Left kidney (tissue), 8 donors: ENCODE measurements at places on chromosomes 11 and 22.

- no peak for DNase-seq
Observed at GRCh38 chr11:119511614-119512306, 88.8 kb upstream of the THY1 start.

DNA sequence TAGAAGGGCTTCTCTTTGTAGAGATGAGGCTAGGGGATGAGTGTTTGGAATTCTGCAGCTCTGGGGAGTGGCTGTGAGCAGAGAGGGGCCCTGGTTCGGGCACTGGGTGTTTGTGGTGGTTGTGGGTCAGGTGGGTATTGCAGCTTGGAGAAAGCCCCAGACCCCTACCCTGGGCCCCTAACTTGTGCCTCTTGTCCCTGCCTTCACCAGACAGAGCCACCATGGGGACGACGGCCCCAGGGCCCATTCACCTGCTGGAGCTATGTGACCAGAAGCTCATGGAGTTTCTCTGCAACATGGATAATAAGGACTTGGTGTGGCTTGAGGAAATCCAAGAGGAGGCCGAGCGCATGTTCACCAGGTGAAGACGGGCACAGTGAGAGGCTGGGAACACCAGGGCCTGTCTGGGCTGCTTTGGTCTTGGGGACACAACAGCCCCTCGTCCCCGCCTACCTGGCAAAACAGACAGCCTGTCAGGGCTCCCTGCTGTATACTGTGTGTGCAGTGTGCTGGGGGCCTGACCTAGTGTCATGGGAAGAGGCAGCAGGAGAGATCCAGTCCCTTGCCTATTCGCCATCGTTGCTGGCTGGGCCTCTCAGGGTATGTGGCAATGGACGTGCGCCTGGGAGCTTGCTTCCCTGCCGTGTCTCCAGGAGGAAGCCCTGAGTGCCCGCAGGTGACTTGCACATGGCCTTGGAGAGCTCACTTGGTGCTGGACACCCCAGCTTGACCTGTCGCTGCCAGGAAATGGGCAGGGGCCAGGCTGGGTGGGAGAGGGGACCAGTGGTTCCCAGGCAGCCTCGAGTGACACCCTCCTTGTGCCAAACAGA, 4.3 kb downstream of the INCENP start:
- DNase-seq: no peak

DNA sequence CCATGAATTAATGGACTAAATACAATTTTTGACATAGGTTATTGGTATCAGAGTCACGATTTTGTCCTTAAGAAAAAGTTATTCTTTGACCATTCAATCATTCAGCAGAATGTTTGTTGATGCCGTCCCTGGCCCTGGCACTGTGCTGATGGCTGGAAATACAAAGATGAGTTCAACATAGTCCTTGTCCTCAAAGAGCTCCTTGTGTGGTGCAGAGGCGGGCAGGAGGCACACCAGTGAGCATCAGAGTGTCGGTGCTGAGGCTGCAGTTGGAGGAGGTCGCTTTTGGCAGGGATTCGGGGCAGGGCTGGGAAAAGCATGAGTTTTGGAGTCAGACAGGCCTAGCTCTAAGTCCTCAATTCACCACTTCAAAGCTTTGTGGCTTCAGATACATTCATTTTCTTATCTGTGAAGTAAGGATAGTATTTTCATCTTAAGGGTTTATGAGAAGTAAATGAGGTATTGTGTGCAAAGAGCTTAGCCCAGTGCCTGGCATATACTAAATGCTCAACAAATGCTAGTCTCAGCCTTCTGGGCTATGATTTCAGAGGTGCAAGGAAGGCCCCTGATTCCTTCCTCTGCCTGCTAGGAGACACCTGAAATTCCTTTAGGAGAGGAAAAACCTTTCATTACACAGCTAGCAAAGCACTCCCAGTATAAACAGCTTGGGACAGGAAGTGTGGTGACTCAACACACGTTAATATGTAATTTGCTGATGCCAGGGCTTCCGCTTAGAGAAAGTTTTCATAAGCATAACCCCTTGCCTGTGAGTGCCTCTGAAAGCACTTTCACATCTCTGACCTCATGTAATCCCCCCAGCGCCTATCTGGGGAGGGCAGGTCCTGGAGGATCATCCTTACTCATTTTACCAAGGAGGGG, 113.8 kb downstream of the NECTIN1 start:
- DNase-seq: no peak

DNA sequence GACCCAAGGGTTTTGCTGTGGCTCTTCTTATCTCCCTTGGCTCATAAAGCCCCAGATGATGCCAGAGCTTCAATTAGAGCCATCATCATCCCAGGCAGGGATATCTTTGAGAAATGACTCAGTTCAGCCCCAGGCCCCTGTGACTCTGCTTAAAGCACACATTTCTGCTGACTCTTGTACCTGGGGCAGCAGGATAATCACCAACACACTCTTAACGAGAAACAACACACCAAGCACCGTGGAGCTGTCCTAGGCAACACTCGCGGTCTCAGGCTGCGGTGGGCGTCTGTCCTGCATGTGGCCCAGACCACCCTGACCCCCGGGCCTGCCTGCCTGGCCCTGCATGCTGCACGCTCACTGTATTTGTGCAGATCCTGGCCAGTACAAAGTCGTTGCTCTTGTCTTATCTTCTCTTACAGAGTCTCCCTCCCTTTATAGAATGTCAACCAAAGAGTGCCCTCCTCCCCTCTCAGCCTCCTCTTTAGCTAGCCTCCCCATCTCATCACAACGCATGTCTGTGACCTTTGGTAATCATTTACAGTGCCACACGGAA, 114.2 kb upstream of the PARVA start:
- DNase-seq: no peak

DNA sequence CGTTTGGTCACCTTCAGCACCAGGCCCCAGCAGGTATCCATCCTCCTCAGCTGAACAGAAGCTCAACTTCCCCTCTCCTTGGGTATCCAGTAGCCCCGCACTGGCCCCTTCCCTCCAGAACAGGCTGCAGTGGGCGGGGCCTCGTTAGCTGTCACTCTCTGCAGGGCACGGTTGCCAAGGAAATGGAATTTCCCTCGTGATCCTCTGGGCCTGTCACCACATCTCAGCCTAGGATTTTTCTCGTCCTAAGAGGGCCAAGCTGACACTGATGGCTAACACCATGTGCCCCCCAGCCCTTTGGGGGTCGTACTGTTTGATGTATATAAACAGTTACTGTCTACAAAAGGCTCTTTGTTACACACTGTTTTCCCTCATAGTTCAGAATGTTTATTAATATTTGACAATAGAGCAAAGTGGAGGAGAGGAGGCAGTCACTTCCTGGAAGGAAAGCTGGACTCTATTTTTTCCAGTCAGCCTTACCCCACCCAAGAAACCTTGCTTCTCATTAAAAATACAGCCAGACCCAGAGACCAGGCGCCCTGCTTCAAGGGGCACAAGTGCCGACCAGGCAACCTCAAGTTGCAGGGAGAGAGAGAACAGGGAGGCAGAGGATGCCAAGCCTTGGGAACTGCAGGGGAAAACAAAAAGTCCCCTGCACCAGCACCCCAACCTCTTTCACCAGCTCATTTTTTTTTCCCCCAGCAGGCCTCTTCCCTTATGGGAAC, 44.5 kb downstream of the FEZ1 start:
- peak; percentile 50 for DNase-seq

- no peak for DNase-seq
Observed at GRCh38 chr11:118918686-118919280, 6.9 kb downstream of the BCL9L start.

GRCh38 chr11:134634897-134635831, 223.1 kb upstream of the B3GAT1 start:
- no peak for DNase-seq

DNA sequence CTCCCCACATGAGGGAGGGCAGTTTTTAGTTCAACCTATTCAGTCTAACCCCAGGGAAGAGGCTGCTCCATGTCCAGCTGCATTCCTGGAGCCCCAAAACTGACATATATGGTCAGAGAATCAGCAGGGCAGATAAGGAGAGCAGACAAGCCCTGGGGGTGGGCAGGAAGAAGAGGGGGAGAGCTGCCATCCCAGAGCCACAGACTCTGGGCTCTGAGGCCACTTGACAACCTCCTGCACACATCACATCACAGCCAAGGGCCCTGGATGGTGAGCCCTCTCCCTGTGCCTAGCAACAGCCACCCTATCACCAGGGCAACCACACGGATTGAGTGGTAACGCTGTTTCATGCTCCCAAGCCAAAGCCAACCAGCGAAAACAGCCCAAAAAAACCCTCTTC, 3.1 kb downstream of the ARHGAP1 start:
- no peak for DNase-seq

DNA sequence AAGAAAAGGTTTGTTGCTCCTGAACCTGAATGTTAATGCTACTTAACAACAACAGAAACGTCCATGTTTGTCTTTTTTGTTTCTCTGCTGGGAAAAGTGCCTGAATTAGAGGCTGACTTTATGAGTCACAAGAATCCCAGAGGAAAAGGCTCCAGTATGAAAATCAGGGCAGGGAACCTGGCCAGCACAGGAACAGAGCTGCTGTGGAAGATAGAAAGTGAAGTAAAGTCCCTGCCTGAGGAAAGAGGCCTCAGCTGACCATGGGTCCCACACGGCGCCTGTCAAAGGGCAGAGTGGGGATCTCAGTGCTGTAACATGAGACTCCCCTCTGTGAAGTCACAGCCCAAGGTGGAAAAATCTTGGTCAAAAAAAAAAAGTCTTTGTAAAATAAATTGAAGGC, 632.3 kb upstream of the CCDC90B start:
- no peak for DNase-seq

- DNase-seq: no peak
Observed at GRCh38 chr22:18970176-18970947, 34.3 kb upstream of the PRODH start.

- no peak for DNase-seq
Observed at GRCh38 chr11:106464728-106465127, 387.3 kb downstream of the AASDHPPT start.

DNA sequence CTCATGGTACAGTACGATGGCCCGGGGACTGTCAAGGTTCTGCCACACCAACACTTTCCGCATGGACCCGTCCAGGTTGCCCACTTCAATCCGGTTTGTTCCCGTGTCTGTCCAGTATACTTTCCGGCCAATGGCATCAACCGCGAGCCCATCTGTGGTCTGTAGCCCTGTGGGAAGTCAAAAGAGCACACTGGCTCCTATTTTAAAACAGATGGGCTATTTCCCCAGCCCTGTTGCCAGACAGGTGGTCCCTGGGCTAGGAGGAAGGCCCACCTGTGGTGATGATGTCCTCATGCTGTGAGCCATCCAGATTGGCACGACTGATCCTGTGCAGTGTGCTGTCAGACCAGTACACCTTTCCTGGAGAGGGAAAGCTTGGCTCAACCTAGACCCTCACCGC, 30.4 kb upstream of the CKAP5 start:
- no peak for DNase-seq

GRCh38 chr22:17990147-17990546, 34.2 kb downstream of the MICAL3 start:
- no peak for DNase-seq

GRCh38 chr11:120430146-120430545, 81.4 kb upstream of the GRIK4 start:
- no peak for DNase-seq

DNA sequence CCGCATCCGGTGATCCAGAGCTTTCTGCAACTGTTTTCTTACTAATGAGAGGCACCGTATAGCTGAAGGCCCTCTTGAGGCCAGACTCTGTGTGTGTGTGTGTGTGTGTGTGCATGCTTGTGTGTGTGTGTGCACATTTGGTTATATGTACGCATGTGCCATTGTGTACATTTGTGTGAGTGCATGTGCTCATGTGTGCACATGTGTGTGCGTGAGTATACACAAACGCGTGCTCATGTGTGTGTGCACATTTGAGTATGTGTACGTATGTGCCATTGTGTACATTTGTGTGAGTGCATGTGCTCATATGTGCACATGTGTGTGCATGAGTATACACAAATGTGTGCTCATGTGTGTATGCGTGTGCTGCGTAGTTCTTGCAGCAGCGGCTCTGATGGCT, 12.3 kb upstream of the FGF19 start:
- DNase-seq: no peak

DNA sequence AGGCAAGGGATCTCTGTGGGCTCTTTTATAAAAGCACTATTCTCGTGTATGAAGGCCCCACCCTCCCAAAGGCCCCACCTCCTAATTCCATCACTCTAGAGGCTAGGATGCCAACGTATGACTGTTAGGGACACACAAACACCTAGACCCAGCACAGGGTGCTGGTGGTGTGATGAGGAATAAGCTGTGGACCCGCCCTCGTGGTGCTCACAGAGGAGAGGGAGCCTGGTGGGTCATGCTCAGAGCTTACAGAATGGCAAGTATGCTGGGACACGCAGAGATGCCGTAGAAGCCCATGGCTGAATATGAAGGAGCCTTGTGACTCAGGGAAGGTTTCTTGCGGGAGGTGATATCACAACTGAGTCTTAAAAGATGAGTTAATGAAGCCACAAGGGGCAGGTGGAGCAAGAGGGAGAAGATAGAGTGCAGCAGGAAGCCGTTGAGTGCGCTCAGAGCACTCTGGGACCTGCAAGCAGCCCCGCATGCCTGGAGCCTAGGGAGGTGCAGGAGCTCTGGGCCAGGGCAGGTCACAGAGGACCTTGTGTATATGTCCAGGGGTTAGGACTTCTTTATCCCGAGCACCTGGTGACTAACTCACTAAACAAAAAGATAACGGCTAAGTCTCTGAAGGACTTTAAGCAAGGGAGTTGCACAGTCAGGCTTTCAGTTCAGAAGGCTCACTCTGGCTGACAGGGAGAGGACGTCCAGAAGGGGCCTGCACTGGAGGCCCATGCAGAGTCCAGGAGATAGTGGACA, 160.9 kb downstream of the TRIM29 start:
- DNase-seq: no peak

DNA sequence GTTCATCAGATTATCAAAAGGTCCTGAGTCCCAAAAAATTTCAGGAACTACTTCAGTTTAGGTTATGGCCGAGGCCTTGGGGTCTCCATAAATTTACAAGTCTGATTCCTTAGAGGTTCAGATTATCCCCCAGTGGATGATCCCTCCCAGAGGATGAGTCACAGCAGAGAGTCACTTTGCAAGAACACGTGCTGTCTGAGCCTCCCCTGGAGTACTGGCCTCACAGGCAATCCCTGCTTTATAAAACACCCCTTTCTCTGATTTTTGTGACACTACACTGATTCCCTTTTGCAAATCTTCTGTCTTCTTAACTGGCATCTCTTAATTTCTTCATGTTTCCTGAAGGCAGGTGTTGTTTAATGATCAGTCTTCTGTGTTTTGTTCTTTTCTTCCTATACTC, 45.3 kb downstream of the CCDC34 start:
- no peak for DNase-seq

GRCh38 chr22:46678785-46679700, 58.9 kb downstream of the GRAMD4 start:
- DNase-seq: no peak

DNA sequence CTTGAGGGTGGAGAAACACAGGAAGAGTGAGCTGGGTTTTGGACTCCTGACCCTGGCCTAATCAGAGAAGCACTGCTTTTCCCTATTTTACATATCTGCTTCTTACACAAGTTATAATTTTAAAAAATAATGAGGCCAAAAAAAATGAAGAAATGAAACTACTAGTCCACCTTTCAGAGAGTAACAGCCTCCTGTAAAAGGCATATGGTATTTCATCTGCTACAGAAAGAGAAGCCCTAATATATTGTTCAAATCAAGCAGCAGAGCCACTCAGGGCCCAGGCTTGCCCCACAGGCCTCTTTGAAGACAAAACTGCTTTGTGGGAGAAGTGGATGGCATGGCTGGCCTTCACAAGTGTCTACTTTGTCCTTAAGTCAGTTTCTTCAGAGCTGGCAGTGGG, 10.0 kb downstream of the DIXDC1 start:
- no peak for DNase-seq
